Esophagus squamous epithelium (tissue), 5 donors: ENCODE measurements at places on chromosomes 4 and X.

- no peak for DNase-seq
Measured at GRCh38 chr4:182695842-182696241, 221.3 kb downstream of the DCTD start.

DNA sequence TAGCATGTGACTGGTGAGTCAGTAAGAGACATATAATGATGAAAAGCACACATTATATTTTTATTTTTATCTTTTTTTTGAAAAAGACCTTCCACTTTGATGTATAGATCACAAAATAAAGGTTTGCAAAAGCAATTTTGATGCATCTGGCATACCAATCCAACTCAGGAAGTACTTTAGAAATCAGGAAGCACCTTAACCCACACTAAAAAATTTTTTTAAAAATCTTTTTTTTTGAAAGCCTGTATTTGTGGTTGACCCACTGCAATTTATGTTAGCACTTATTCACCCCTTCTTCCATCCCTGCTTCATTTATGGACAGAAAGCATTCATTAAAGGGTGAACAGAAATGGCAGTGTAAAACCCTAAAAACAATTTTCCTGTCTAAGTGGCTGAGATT is 16.6 kb downstream of the TMEM255A start:
- no peak for DNase-seq

DNA sequence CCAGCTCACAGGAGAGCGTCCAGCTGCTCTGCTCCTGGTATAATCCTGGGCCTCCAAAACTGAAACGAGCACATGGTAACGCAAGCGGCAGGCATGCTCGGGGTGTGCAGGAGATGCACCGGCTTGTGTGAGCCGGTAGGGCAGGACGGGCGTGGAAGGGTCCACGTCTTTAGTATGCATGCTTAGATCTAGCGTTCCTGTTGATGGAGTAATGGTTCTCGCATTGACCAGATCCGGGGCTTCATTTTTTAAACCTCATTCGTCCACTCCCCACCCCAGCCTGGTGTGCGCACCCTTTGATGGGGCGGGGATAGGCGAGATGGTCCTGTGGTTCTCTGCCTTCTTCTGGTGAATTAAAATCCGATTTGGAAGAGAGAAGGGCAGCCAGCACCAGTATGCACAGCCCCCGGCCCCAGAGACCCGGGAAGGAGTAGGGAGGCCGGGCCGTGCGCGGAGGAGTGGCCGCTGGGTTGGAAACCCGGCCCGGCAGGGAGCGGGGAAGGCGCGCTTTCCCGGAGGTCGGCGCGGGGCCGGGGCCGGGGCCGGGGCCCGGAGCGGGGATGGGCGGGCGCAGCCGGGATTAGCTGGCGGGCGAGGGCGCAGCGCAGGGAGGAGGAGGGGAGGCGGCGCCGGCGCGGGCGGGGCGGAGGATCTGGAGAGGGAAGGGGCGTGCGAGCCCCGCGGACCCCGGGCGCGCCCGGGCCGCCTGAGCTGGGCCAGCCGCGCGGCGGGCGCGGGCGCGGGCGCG is 39.9 kb downstream of the FAM149A start:
- DNase-seq: no peak

- DNase-seq: no peak
Measured at GRCh38 chr4:20178902-20179576, 72.7 kb upstream of the SLIT2 start.
